ENCODE measurements at places on chromosomes 1 and 21.

DNA sequence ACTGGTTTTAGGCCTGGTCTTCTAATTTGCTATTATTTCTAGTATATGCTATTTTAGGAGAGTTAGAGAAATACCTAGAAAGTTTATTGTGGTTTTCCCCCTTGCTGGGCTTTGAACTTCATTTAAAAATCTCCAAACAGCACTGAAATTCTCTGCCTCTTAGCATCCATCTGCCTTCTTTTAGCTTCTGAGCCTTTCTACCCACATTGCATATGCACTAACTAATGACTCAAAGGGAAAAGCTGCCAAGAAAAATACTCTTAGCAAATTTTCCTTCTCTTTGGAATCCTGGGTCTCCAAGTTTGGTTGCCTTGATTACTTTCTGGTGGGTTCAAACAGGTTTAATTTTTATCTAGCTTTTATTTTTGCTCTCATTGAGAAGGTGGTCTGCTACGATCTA, 408.4 kb upstream of the PTBP2 start:
- peak; percentile 46 for DNase-seq

GRCh38 chr1:239930686-239931262, 160.9 kb upstream of the FMN2 start:
- DNase-seq, result no peak

- peak; percentile 80 for DNase-seq
These were observed 63.5 kb upstream of the SSX2IP start for GRCh38 chr1:84753516-84754385.

GRCh38 chr1:3753656-3754454, 1.6 kb downstream of the CCDC27 start:
- DNase-seq, result no peak

GRCh38 chr1:72412286-72412685, 129.9 kb upstream of the NEGR1 start:
- peak; percentile 31 for DNase-seq

GRCh38 chr1:184686540-184686939, 68.1 kb downstream of the EDEM3 start:
- DNase-seq, result peak; percentile 32

DNA sequence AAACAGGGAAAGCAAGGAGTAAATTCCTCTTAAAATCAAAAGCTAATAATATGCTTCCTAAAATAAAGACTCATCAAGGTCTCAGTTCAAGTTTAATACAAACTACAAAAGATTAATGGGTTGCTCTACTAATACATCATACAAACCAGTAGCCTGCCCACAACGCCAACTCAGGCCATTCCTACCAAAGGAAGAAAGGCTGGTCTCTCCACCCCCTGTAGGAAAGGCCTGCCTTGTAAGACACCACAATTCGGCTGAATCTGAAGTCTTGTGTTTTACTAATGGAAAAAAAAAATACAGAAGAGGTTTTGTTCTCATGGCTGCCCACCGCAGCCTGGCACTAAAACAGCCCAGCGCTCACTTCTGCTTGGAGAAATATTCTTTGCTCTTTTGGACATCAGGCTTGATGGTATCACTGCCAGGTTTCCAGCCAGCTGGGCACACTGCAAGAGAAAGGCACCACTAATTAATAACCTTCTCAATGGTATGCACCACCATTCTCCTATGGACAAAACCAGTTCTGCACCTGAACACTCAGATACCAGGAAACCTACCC, 10.6 kb downstream of the PRDX1 start:
- no peak for DNase-seq

GRCh38 chr1:200217703-200218102, 190.2 kb downstream of the NR5A2 start:
- DNase-seq, result no peak

DNA sequence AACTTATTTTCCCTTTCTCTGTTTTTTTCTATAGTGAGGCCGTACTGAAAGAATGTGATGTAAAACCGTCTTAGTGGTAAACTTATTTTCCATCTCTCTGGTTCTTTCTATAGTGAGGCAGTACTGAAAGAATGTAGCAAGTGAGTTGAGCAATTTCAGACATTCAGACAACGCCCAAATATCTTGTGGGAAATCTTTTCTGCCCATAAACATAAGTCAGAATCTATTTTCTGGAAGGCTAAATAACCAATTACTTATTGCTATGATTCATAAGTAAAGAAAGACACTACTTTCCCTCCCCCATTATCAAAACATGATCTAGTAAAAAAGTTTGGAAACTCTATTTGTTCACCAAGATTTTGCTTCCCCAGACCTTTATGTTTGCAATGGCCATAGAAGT, 18.8 kb upstream of the SCCPDH start:
- DNase-seq, result peak; percentile 98

Measured in EH (cell line).